ENCODE measurements at places on chromosomes 16 and 17.
A peak's percentile ranks its signal among the peaks of the same experiment; 100 is the strongest.

- no peak for DNase-seq
These were observed 279.9 kb upstream of the DYNLRB2 start for GRCh38 chr16:80260906-80261311.

DNA sequence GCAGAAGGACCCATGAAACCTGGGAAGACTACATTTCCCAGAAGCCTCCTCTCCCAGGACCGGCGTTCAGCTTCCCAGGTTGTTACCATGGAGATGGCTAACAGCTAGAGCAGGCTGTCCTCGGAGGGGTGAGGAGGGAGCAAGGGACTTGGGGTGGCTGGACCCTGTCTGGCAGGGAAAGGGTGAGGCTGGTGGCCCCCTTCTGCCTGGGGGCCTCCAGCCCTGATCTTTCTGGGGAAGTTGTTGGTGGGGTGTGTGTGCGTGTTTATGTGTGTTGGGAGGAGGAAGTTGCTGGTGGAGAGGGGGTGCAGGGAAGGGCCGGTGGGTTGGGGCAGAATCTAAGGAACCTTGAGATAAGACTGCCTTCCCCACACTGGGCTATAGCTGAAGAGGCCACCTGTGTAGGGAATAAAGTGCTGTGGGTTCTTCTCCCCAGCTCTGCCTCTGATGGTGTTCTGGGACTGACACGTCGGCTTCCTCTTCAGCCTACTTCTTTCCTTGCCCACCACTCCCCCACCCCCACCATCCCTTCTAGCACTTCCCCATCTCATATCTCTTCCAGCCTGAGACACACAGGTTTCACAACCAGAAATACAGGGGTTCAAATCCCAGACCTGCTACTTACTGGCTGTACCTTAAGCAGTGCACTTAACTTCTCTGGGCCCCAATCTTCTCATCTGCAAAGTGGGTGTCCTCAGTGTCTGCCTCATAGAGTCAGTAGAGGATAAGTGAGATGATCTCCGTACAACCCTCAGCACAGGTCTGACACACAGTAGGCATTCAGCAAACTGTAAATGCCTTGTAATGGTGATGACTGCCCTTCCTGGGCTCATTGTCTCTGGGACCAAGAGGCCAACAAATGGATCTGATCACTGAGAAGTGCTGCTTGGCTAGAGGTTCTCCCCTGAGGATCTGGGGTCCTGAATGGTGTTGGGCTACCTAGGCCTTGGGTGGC, at the start of gene DRC7:
Gene DRC7, plus strand, starts transcription at position 82 of the 955 bp plus-strand sequence. CDS start 3,144 bp downstream, outside the sequence.
- peak; percentile 52 for DNase-seq

GRCh38 chr17:6313835-6314234, 121.1 kb downstream of the AIPL1 start:
- no peak for DNase-seq

DNA sequence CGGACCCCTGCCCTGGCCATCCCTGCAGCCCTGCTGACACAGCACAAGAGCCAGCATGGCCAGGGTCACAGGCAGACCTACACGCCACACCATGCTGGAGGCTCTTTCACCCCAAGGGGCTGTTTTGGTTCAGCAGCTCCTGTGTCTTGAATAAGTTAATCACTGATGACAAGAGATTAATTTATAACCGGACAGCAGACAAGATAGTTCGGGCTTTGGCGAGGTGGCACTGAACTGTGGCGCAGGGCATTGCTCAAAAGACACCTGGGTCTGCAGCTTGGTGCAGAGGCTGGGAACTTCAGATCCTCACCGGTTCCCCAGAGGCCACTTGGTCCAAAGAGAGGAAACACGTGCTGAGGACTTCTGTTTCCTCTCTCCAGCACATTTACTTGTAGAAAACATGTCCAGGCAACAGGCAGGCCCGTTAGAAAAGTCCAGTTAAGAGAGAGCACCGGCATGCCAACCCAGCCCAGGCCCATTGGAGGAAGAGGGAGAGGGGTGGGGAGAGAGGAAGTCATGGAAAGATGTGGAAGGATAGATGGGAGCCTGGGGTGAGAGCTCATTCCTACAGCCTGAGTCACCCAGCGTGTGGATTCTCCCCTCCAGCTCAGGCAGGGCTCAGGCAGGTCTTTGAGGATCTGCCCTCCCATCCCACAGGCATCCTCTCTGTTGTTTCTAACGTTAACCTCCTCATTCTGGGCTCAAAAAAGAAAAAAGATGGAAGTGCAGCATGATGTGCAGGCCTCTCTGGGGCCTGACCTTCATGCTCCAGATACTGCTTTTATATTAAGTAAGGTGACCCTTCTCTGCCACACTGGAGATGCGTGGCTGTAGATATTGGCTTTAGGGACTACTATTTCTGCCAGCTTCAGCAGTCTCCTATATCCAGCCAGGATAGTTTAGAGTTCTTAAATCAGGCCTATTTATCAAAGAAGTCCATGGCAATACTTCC, 80.0 kb upstream of the HNF1B start:
- peak; percentile 91 for DNase-seq

DNA sequence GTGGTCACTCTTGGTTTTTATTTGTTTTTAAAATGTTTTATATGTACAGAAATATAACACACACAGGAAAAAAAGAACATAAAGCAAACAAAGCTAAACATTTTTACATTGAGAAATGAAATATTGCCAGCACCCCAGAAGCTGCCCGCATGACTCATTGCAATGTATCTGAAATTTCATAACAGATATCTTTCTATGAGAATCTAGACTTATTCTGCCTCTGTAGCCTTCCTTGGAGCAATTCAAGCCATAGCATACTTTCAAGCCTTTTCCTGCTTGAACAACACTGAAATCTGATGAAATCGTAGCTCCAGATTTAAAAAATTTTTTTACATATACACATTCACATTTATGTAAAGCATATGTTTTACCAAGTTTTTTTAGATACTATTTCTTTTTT, 86.9 kb downstream of the RBBP6 start:
- no peak for DNase-seq

DNA sequence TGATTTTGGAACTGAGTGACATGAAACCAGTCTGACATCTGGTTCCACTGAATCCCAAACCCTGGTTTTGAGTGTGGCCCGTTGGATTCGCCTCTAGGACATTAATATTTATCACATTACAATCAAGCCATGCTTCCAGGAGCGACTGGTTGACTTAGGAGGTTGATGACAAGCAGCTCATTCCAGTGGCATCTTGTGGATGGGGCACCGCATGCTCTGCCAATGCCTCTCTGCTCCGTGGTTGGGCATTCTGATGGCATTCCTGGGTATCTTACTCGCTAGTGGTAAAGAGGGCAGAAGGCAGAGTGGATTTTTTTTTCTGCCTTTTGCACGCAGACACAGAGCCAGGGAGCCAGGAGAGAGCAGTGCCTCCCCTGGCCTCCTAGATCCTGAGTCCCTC, 31.4 kb downstream of the CACNG4 start:
- no peak for DNase-seq

- DNase-seq: peak; percentile 22
These were observed at the start of gene ABCA8 for GRCh38 chr17:68955181-68955841. ABCA8 (minus strand) TSS chr17:68955392; CDS start chr17:68942034, 13,358 bp downstream.

DNA sequence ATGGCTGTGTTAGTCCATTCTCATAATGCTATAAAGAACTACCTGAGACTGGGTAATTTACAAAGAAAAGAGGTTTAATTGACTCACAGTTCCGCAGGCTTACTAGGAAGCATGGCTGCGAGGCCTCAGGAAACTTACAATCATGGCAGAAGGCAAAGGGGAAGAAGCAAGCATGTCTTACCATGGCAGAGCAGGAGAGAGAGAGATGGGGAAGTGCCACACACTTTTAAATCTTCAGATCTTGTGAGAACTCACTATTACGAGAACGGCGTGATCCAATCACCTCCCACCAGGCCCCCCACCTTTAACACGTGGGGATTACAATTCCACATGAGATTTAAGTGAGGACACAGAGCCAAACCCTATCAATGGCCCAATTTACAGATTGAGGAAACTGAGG, 96.5 kb downstream of the SDK2 start:
- no peak for DNase-seq

DNA sequence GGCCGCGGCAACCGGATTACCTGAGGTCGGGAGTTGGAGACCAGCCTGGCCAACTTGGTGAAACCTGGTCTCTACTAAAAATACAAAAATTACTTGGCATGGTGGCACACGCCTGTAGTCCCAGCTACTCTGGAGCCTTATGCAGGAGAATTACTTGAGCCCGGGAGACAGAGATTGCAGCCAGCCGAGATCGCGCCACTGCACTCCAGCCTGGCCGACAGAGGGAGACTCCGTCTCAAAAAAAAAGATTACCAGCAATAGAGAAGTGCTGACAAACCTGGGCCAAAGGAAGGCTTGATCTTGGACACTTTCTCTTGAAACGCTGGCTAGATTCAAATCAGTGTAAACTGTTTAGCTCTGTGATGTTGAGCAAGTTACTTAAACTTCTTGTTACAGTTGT, 4.3 kb downstream of the MT1H start:
- no peak for DNase-seq

GRCh38 chr16:52318302-52319009, 228.5 kb downstream of the TOX3 start:
- no peak for DNase-seq

GRCh38 chr16:1211451-1212268, 13.4 kb downstream of the TPSG1 start:
- no peak for DNase-seq

- no peak for DNase-seq
These were observed 7.3 kb upstream of the BLMH start for GRCh38 chr17:30299000-30299399.

GRCh38 chr17:50918933-50919296, 52.8 kb upstream of the TOB1 start:
- DNase-seq: no peak

GRCh38 chr16:48597563-48598387, 12.2 kb downstream of the N4BP1 start:
- DNase-seq: peak; percentile 25
